Activated CD4-positive, CD25-positive, alpha-beta regulatory T cell treated with anti-CD3 and anti-CD28 coated beads, Interleukin-2, amount 50 U/mL, for 16 hours (primary cell): ENCODE measurements at places on chromosomes 11 and 22.

DNA sequence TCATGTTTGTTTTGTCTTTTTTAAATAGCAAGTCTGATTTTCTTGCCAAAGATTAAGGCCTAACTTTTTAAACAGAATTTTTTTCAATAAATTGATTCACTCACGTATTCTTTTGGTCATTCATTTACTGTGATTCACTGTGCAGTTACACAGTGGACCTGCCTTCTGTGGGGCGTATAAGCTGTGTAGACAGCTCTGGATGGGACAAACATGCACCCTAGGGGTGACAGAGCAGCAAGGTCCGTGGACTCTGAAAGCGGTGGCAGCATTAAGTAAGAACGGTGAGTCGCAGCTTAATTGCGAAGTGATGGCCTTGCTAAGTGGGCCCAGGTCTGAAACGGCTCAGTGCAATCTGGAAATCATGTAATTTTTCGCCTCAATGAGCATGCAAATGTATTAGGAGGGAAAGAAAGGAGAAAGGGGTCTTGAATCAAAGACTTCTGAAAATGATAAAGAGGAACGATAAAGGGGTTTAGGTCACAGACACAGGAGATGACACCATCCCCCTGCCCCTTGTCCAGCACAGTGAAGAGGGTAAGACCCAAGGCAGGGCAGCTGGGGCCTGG, 113.1 kb downstream of the SPATA19 start:
- no peak for DNase-seq

DNA sequence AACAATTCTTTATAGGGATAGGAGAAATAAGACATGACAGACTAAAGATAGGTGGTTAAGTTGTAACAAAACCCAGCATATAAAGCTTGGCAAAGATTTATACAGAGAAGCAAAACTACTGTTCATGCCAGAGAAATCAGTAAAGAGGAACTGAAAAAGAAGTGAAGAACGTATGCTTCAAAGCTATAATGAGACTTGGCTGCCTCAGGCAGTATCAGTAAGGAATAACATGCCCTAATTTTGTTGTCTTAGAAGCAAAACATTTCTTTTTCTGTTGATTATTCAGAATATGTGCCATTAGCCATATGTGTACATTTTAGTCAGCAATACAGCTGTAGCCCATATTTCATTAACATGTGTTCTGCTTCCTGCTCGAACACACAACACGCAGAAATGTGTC, 403.2 kb downstream of the NELL1 start:
- no peak for DNase-seq

GRCh38 chr11:92843455-92843854, 126.0 kb upstream of the MTNR1B start:
- DNase-seq: no peak

GRCh38 chr22:35400501-35400790, 506 bp downstream of the MCM5 start:
- no peak for DNase-seq

DNA sequence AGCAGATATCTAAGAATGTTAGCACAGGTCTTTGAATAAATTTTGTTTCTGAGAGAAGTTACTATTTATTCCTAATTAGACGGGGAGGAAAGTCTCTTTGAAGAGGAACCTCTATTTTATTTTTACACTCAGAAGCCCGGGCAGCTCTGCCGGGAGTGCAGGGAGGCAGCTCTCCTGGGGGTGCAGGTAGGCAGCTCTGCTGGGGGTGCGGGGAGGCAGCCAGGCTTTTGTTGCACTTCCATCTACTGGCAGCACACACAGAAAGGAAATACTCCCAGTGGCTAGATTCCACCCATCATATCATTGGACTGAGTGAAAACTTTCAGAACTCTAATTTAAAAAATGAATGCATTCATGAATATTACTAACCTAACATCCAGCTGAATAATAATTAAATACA, 24.6 kb downstream of the OR10A6 start:
- DNase-seq: no peak

- DNase-seq: no peak
These were observed 1.4 kb upstream of the SOX6 start for GRCh38 chr11:16357775-16358174.

DNA sequence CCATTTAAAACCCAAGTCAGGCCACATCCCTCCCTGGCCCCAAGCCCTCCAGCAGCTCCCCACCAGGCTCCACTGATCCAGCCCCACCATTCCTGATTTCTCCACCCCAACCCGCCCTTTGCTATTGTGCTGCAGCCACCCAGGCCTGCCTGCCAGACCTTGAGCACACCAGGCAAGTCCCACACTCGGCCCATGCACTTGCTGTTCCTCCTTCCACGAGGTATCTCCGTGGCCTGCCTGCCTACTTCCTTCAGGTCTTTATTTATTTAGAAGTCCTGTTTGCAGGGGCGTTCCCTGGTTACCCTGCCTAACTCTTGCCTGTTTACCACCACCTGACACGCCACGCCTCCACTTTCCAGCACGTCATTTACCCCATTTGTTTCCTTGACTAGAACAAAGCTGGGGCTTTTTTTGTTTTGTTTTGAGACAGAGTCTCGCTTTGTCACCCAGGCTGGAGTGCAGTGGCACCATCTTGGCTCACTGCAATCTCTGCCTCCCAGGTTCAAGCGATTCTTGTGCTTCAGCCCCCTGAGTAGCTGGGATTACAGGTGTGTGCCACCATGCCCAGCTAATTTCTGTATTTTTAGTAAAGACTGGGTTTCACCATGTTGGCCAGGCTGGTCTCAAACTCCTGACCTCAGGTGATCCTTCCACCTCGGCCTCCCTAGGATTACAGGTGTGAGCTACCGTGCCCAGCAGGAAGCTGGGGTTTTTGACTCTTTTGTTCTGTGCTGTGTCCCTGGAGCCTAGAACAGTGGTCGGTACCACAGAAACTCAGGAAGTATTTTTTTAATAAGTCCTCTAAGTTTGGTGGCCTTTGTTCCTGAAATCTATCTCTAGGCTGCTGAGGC, 6.7 kb downstream of the CENPM start:
- DNase-seq: peak; percentile 93

- DNase-seq: no peak
These were observed 27.3 kb upstream of the ASPHD2 start for GRCh38 chr22:26401726-26402125.

GRCh38 chr11:22163394-22163797, 29.5 kb upstream of the ANO5 start:
- DNase-seq: no peak

GRCh38 chr11:3860375-3860774, 4.9 kb downstream of the STIM1 start:
- DNase-seq: no peak

DNA sequence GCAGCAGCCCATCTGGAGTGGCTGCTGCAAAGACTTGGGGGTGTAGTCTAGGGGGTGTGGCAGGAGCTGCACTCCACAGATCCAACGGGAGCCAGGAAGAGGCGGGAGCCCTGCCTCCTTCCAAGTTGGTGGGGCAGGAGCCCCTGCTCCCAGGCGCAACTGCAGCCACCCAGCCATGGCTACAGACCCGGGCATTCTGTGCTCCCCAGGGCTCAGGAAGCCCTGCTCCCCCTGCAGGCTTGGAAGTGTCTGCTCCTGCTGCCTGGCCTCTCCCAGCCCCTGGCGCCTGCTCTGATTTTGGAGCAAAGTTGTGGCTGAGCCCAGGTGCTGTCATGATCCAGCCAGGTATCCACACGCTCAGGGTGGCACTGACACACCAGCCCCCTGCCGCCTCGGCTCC, 58.5 kb downstream of the CCDC34 start:
- DNase-seq: no peak

GRCh38 chr11:44286911-44287310, 23.0 kb downstream of the ALX4 start:
- no peak for DNase-seq

DNA sequence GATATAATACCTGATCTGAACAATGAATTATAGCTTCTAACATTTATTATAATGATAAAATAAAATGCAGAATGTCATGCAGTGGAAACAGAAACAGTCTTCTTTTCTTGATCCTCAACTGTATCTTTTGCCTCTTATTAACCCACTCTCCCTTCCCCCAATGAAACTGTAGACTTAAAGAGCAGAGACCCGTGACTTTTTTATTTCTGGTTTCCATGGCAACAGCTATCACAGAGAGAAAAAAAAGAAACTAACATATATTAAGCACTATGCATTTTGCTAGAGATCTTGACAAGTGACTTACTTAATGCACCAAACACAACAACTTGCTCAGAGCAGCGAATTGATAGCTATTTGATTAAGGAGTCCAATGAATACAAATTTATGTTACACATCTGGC, 69.3 kb downstream of the RAB38 start:
- no peak for DNase-seq

GRCh38 chr11:761526-762108, 14.4 kb downstream of the TALDO1 start:
- DNase-seq: no peak

DNA sequence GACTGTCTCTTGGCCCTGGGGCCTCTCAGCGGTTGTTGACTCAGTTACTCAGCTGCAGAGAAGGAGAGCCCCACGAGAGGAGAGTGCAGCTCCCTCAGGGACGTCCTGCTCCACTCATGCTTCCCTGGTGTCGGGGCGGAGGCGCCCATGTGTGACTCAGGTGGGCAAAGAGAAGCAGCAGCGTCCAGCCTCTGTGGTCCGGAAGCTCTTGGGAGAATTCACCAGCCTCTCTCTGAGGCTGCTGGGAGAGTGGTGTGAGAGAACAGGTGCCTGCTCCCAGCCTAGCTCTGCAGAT, 25.7 kb downstream of the GLB1L2 start:
- no peak for DNase-seq

- no peak for DNase-seq
These were observed 15.1 kb downstream of the PI4KA start for GRCh38 chr22:20843501-20843900.

DNA sequence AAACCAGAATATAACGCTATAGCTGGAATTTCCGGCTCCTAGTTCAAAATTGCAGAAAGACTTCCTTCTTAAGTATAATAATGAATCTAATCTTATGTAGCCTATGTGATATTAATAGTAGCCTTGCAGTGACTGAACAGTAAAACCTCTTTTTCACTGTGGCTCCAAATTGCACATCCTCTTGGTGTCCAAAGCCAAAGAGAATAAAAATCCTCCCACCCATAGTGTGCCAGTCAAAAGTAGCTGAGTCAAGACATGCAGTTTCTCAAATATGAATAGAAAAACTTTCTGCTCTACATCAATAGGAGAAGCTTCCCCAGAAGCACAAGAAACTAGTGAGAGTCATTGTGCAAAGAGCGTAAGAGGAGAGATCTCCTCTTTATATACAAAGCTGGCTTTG, 76.0 kb upstream of the PICALM start:
- no peak for DNase-seq

DNA sequence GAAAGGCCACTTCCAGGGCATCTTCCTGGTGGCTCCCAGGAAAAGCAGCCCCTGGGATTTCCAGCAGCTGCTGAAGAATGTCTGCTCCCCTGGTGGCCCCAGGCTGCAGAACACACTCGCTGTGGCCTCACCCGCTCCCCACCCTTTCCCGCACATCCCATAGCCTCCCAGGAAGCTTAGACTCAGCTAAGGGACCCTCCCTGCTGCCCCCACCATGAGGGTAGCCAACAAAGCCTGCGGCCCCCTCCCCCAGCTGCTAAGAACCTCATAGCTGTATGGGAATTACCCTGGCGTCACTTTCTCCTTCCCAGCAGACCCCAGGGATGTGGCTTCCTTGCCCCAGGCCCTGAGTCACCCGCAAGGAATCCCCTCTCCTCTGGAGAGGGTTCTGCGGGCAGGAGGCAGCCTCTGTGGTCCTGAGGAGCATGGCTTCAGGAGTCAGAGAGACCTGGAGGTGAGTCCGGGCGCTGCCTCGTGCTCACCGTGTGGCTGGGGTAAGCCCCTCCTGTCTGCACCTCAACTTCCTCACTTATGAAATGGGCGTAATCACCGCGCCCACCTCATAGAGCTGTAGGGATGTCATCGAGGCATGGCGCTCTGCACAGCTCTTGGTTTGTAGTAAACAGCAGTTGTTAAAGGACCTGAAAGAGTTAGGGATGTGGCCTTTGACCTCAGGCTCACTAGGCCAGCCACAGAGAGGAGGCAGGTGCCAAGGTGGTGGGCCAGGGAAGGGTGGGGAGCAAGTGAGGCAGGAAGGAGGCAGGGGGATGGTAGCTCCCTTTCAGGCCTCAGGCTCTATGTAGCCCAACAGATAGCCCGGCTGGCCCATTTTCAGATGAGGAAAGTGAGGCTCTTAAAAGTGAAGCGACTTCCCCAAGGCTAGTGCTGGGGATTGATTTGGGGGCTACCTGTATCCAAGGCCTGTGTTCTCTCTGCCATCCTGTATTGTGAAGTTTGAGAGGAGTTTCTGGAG, 71.2 kb downstream of the LRRC32 start:
- DNase-seq: no peak

GRCh38 chr22:43566561-43567332, 154.9 kb downstream of the MPPED1 start:
- DNase-seq: no peak

- no peak for DNase-seq
These were observed 128.8 kb downstream of the SGSM3 start for GRCh38 chr22:40499209-40499623.

- DNase-seq: no peak
These were observed 119.1 kb downstream of the ZNF280B start for GRCh38 chr22:22389467-22389866.

DNA sequence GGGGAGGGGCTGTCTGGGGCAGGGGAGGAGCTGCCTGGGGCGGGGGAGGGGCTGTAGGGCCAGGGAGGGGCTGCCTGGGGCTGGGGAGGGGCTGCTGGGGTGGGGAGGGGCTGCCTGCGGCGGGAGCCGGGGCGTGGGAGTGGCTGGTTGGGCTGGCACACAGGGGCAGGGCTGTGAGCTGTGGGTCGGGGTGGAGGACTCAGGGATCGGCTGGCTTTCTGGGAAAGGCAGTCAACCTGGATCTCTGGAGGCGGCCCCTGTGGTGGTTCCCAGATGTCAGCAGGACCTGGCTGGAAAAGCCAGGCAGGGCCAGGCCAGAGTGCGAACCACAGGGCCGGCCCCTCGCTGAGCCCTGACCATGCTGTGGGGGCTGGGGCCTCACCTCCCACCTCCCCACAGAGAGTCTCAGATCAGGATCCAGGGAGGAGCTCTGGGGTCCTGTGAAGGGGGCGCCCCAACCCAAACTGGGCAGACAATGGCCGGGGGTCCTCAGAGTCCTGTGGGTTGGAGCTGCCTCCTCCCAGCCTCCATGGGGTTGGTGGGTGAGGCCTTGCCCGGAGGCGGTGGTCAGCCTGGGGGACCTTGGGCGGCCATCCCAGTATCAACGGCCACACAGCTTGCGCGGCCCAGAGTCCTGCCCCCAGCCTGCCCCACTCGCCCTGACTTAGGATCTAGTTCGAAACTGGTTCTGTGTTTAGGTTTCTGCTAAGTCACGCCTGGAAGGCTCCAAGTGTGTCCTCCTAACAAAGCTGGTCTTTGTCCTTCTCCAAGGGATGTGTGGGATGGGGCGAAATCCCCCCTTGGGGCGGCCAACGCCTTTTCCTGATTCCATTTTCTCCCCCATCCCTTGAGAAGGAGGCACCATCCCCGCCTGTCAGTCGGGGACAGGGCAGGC, 1.9 kb downstream of the MUC5B start:
- no peak for DNase-seq

- DNase-seq: no peak
These were observed 3.3 kb downstream of the PCF11 start for GRCh38 chr11:83159902-83160865.

DNA sequence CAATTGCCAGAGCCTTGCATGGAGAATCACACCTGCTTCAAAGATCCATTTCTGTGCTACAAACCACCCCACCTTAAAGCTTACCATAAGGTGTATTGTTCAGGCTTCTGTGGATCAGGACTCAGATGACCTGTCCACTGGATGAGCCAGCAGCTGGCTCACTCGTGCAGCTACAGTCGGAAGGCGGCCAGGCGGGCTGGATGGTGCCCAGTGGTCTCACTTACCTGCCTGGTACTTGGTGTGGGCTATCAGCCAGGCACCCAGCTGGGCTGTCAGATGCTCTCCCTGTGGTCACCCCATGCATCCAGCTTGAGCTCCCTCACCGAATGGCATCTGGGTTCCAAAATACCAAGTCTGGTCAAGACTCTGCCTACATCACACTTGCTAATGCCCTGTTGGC, 10.9 kb upstream of the APOBEC3B start:
- no peak for DNase-seq
